ENCODE measurements at places on chromosomes 1 and 21. TPM values are rescaled to one million over a fixed set of nuclear protein-coding genes. Genes with fewer than 3 reads are reported as not detected.

DNA sequence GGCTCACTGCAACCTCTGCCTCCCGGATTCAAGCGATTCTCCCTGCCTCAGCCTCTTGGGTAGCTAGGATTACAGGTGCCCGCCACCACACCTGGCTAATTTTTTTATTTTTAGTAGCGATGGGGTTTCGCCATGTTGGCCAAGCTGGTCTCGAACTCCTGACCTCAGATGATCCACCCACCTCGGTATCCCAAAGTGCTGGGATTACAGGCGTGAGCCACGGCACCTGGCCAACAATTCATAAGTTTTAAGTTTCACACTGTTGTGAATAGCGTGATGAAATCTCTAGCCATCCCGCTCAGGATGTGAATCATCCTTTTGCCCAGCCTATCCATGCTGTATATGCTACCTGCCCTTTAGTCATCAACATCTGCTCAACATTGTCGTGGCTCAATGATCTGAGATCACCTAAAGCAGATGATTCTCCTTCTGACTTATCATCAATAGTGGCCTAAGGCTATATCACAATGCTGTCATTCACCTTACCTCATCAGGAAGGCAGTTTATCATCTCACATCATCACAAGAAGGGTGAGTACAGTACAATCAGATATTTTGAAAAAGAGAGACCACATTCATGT lies 2.6 kb downstream of the PFDN2 start:
- no peak for DNase-seq

GRCh38 chr1:31055501-31055900 lies 10.0 kb downstream of the PUM1 start:
- no peak for DNase-seq

- no peak for DNase-seq
These were observed 10.6 kb upstream of the S100A11 start for GRCh38 chr1:152047413-152047729.

DNA sequence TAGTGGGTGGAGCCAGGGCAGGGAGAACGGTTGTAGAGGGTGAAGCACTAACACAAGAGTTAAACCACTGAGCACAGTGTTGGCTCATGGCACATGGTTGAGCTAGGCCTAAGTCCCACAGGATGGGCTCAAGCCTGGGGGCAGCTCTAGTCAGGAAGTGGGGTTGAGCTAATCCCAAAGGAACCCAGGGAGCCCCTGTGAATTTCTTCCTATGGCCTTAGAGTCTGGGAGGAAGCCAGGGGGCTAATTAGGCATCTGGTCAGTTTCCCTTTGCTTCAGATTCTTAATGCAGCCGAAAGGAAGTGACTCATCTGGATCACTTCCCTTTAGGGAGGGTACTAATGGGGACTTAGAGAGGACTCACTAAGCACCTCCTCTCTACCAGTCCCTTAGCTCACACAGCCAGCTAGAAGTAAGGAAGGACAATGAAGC lies 10.1 kb downstream of the CFAP45 start:
- DNase-seq = no peak

GRCh38 chr1:6438047-6438525 lies 13.5 kb downstream of the ESPN start:
- no peak for DNase-seq

Gene CHI3L1
- total RNA-seq = 100 TPM

Gene PEAR1
- 4.7 TPM for total RNA-seq

GRCh38 chr1:67058242-67058641 lies 4.3 kb upstream of the SLC35D1 start:
- DNase-seq = no peak

Gene LCE3D
- total RNA-seq = 25.6 TPM

Gene PTPN14
- total RNA-seq = 67.9 TPM

DNA sequence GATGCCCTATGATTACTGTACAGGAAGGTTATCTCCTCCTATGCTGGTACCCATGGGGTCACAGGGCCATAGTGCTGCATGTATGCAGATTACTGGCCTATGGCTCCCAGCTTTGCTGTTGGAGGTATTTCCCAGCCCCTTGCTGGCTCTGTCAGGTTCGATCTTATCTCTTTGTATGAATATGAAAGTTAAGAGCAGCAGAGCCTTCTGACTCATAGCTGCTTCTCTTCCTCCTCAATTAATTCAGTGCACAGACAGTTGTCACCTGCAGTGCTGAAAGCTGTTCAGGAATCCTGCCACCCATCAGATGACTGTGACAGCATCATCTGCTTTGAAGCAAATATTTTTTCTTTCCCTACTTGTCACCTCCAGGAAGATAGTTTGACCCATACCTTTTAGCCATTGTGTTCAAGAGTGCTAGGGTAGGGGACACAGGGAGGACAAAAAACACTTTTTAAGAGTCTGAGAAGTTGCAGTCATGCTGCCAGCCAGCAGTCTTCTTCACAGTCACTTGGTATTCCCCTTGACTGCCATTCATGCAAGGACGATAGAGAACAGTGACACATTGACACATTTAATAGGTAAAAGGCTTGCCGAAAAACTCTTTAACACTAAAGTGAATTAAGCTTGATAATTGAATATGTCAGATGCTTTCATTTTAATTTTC lies 73.1 kb downstream of the KIF1B start:
- no peak for DNase-seq

DNA sequence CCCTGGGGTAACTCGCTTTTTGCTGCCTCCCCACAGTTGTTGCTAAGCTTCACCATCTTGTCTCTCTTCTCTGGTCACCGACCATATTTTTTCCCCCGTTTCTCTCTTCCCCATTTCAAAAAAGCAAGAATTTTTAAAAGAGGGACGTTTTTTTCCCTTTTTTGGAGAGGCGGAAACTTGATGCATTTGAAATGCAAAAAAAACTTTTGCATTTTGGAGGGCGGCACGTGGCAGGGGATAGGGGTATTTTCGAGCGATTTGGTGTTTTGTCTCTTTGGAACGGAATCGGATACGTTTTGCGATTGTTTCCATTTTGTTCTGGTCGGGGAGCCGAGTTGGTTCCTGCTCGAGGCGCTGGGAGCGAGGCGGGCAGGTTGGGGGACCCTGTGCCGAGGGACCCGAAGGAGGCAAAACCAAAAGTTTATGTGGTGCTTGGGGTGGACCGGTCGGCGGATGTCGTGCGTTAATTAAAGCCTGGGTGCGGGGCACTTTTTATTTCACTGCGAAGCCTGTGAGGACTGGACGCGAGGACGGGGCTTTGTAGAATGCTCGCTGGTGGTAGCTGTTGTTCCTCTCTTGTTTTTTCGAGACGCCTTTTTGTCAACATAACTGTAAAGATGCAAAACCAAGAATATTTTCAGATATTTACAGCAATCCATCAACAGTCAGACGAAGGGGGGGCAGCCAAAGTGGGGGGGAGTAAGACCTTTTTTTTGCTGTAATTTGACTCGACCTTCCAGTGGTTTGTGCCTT lies 884 bp downstream of the H3-3A start:
- DNase-seq = peak; percentile 80

DNA sequence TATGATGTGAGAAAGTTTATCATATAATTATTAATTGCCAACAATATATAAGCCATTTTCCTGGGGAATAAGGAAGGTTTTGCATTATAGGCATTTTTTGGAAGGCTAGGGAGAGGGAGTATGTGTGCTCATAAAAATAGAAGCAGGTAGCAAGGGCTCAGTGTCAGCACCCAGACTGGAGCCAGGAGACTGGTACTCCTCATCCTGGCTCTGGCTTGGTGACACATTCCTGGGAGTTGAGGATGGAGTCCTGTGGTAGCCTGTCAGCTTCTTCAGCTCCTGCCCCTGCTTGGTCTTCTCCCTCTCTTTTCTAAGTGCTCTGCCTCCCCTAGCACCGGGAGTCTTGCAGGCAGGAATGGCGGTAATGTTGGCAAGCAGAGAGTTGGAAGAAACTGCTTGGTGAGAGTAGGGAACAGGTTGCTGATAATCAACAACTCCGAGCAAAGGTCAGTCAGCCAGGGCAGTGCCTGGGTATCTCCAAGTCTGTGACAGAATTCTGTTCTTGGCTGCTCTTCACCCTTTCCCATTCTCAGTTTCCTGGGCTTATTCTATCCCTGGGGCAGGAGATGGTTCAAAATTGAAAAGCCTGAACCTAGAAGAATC lies 23.0 kb downstream of the GIPC2 start:
- DNase-seq = no peak

- no peak for DNase-seq
These were observed 28.1 kb downstream of the RABIF start for GRCh38 chr1:202860744-202861419.

Gene MX2
- 6.1 TPM for total RNA-seq

Gene PDZK1
- total RNA-seq = 7.8 TPM

DNA sequence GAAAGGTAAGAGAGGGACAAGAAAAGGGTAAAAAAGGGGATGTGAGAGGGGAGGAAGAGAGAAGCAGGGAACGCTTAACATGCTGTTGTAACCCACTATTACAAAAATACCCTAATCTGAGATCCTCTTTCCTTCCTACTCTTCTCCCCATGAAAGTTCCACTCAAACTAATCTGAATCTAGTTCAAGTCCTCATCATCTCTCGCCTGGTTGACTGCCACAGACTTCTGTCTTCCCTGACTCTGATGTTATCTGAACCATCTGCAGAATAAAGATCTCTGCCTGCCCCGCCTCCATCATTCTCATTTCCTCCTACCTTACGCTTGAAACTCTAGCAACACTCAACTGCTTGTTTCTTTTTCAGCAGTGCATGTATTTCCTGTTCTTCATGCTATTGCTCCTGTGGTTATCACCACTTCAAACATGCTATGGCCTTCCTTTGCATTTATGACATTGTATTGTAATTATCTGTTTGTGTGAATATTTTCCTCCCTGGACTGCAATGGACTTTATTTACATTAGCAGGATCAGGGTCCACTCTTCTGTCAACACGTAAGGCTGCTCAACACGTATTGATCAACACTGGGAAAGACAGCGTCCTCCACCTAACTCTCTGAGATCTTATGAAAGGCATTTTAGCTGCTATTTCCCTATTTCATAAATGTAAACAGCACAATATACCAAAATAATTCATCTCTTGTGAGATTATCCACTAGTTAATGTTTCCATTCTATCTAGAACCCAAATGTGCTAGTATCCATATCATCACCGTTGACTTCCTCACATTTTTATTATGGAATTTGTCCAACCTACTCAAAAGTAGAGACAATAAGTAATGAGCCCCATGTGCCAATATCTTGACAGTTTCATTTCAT lies 215.5 kb upstream of the USP25 start:
- DNase-seq = no peak

Gene TRIM17
- total RNA-seq = 3.1 TPM

Gene INTS7
- 13.5 TPM for total RNA-seq

- no peak for DNase-seq
These were observed 32.4 kb downstream of the PRMT2 start for GRCh38 chr21:46667741-46668380.

GRCh38 chr1:83776913-83777757 lies 221.8 kb downstream of the TTLL7 start:
- DNase-seq = no peak

Measured in suprapubic skin (tissue), 4 donors.